Putamen (tissue), 1 donor: ENCODE measurements at places on chromosomes 3 and 15.

DNA sequence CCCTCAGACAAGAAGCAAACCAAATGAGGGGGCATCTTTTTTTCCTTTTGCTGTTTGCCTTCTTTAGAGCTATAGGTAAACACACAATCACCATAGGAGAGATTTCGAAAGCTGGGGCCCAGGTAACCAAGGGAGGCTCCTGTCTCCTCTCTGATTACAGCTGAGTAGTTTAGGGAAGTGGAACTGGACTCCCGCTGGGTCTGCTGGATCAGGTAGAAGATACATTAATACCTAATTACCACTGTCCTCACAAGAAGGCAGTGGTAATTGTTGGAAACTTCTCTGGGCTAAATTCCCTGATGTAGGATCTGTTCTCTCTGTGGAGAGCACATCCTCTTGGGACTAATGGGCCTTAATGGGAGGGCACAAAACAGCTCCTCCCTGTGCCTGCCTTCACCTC, 32.7 kb downstream of the HDC start:
- DNase-seq: no peak

DNA sequence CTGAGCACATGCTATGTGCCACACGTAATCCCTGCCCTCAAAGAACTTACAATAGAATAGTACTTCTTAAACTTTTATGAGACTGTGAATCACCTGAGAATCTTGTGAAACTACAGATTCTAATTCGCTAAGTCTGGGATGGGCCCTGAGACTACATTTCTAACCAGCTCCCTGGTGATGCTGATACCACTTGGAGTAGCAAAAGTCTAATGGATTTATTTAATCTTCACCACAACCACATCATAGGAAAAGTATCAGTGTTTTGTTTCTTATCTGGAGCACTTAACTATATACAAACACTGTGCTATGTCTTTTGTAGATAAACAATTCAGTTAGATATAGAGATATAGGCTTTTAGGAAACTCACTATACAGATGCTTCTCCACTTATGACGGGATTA, 23.8 kb upstream of the TCF12 start:
- no peak for DNase-seq

- DNase-seq: no peak
These were observed 36.6 kb downstream of the DMXL2 start for GRCh38 chr15:51585986-51586385.

GRCh38 chr3:61813636-61814035, 252.3 kb downstream of the PTPRG start:
- DNase-seq: no peak

- peak; percentile 46 for DNase-seq
These were observed 33.7 kb upstream of the CD47 start for GRCh38 chr3:108124337-108125152.

DNA sequence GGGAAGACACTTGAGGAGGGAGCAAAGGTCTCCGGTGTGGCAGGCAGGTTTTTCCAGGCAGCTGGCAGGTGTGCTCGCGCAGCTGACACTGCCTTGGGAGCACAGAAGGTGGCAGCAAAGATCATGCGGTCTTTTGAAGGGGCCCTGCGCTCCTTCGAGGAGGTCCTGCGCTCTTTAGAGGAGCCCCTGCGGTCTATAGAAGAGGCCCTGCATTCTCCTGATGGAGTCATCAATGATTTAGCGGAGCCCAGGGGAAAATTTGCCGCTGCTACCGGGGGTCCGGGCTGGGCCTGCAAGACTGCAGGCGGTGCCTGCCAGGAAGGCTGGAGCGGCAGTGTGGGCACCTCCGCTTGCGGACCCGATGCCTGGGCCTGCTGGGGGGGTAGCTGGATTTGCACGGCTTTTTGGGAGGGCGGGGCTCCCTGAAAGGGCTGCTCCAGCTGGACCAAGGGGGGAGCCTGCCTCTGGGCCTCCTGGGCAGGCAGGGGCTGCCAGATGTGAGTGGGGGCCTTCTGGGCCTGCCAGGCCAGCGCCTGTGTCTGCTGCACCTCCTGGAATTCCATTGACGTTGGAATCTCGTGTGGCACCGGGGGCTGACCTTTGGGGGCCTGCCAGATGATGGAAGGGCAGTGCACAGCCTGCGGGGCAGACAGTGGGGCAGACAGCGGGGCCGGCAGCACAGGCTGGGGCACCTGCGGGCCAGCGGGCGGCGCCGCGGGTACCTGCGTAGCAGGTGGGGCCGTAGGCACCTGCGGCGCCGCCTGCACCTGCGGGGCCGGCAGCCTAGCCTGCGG, 2.1 kb downstream of the MAGEL2 start:
- DNase-seq: no peak

DNA sequence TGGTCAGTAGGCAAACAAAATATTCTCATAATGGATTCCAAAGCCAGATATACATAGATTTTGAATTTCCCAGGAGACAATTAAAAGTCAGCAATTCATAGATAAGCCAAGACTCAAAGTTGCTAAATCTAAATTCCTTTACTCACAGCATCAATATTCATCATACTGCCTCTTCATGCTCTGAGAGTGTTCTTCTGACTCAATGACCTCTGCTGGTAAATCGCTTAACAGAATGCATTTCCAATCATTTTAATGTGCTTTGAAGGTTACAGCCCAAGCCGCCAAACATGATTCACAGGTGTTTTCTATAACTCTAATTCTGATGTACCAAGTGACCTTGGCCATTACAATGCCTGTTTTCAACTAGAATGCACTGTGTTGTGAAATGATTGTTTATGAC, 24.2 kb upstream of the SLC4A7 start:
- DNase-seq: no peak

GRCh38 chr15:62447742-62448141, 282.7 kb upstream of the C2CD4B start:
- DNase-seq: no peak

DNA sequence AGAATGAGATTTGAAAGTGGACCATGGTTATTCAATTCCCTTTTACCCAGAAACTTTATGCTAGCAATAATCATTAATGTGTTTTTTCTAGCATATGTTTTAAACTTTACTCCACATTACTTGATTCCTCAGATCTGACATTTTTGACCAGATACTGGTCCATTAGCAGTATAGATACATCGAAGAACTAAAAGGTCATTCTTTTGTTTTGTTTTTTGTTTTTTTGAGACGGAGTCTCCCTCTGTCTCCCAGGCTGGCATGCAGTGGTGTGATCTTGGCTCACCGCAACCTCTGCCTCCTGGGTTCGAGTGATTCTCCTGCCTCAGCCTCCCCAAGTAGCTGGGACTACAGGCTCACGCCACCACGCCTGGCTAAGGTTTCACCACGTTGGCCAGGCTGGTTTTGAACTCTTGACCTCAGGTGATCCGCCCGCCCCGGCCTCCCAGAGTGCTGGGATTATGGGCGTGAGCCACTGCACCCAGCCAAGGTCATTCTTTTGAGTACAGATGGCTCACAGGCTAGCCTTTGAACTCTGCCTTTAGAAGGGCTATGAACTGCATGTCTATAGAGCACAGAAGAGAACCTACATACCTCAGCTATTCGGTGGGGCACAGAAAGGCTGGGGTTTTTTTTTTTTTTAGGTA, 28.6 kb downstream of the CHP1 start:
- no peak for DNase-seq

DNA sequence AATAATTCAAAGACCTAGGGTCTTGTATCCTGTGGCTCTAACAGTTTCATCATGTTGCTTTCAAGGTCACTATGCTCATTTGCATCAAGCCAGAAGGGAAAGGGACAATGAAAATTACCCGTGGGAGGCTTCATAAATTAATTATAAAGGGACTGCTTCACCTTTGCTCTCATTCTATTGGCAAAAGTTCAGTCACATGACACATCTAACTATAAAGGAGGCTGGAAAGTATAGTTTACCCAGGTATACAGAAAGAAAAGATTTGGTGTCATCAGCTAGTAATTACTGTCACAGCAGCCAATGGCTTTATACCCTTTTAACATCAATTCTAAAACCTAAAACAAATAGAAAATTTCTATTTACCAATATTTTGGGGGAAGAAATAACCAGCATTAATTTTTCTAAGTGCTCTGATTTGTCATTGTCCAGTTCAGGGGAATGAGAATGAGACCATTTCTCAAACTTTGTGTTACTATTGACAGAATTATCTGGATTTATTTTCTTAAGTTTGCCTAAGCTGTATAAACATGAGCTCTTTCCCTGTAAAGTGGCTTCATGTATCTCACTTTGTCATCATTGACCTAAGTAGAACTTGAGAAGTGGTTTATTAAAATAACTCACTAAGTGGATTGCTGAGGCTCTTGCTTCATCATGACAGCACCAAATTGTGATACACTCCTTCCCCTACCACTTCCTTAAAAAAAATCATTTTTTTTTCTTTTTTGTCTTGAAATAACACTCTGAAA, 257.7 kb upstream of the PEX5L start:
- no peak for DNase-seq

- no peak for DNase-seq
These were observed 20.5 kb upstream of the ABHD2 start for GRCh38 chr15:89067751-89068150.
